Activated T-helper 1 cell treated with anti-CD3 and anti-CD28 coated beads, Interleukin-2, amount 50 U/mL, for 16 hours (primary cell): ENCODE measurements at places on chromosomes 5 and 9.

GRCh38 chr5:135221187-135221473 is 177.9 kb downstream of the MACROH2A1 start:
- DNase-seq = no peak

- DNase-seq = no peak
Measured at GRCh38 chr5:133977858-133978257, 9.4 kb upstream of the C5orf15 start.

- DNase-seq = no peak
Measured at GRCh38 chr5:93911609-93912008, 170.2 kb upstream of the POU5F2 start.

DNA sequence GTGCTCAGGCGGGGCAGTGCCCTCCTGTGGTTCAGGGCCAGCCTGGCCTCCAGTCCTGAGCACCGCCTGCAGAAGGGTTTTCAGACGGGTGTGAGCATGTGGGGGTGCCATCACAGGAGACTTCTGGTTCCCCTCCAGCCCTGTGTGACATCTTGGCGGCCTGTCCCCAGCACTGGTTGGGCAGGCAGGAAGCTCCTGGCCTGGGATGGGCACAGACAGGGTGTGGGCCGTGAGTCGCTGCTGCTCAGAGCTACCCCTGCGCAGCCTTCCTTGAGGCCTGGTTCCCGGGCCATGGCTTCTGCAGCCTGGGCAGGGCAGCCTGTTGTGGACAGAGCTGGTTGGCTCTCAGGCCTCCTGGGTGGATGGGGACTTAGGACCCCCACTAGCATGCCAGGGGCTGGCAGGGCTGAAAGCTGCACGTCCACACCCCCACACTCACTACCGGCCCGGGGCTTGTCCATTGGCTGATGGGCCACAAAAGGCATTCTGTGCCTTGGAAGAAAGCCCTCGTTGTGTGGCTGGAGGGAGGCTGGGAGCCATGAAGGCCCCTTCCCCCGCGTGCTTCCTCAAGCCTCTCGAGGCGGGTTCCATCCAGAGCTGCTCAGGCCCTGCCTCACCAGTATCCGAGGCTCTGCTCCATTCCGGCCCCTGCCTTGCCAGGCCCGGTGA is 58.7 kb downstream of the RXRA start:
- no peak for DNase-seq

GRCh38 chr9:94096819-94097577 is 12.7 kb downstream of the PTPDC1 start:
- no peak for DNase-seq

DNA sequence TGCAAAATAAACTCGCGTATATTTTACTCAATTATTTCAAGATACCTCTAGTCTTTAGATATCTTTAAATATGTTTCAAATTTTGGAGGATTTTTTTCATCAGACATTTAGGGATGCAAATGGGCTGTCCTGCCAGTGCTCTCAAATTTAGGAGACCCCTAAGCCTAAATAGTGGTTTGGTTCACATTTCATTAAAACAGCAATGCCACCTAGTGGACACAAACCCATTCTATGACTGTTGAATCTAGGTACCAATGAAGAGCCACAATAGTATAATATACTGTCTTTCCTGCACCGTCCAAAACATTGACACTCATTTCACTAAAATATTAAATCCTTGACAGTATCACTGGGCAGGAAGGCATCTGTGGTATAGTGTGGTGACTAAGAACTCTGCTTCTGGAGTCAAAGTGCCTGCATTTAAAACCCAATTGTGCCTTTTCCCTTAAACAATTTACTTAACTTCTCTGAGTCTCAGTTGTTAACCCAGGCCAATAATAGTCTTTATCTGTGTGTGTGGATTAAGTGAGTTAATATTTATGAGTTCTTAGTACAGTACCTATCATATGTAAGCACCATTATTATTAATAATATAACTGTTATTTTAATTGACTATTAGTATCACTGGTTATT is 148.0 kb downstream of the RORB start:
- DNase-seq = no peak
